ENCODE measurements at places on chromosomes 13 and 19. TPM values are rescaled to one million over a fixed set of nuclear protein-coding genes. Genes with fewer than 3 reads are reported as not detected.

Gene PGLYRP2
- total RNA-seq, result not detected

Gene ZNF324B
- 19.0 TPM for total RNA-seq

Gene DKKL1
- total RNA-seq, result 12.7 TPM

Gene ZNF571
- total RNA-seq, result 5.0 TPM

Gene ZNF563
- 3.2 TPM for total RNA-seq

Gene NCAN
- total RNA-seq, result 0.36 TPM

Gene PRR22
- total RNA-seq, result 4.9 TPM

Gene IFNL1
- total RNA-seq, result not detected

Gene SHFL
- total RNA-seq, result 7.8 TPM

Gene GMIP
- total RNA-seq, result 15.1 TPM

Gene DLL3
- total RNA-seq, result 11.7 TPM

Gene CKM
- total RNA-seq, result 406 TPM

Gene KLHL1
- total RNA-seq, result not detected

Gene MAP4K1
- 2.4 TPM for total RNA-seq

Gene IGFL3
- total RNA-seq, result not detected

Gene FPR3
- not detected for total RNA-seq

Gene PRR12
- total RNA-seq, result 18.2 TPM

Gene NPAS1
- total RNA-seq, result 2.9 TPM

Gene JSRP1
- 1.9 TPM for total RNA-seq

Gene NDUFS7
- total RNA-seq, result 264 TPM

Gene HOMER3
- 62.7 TPM for total RNA-seq

Gene SYNGR4
- not detected for total RNA-seq

Gene ZNF600
- 2.0 TPM for total RNA-seq

Gene PABPC3
- total RNA-seq, result 0.04 TPM

Gene ZNF573
- total RNA-seq, result 7.2 TPM

Gene CEACAM6
- not detected for total RNA-seq

Gene LHFPL6
- total RNA-seq, result 10.6 TPM

Gene GZMM
- total RNA-seq, result not detected

Gene ZNF433
- total RNA-seq, result 9.5 TPM

Gene ATP8B3
- 8.6 TPM for total RNA-seq
